Activated CD4-positive, alpha-beta T cell treated with anti-CD3 and anti-CD28 coated beads, Interleukin-2, amount 50 U/mL, for 1 hour (primary cell): ENCODE measurements at places on chromosomes 2 and 18.

DNA sequence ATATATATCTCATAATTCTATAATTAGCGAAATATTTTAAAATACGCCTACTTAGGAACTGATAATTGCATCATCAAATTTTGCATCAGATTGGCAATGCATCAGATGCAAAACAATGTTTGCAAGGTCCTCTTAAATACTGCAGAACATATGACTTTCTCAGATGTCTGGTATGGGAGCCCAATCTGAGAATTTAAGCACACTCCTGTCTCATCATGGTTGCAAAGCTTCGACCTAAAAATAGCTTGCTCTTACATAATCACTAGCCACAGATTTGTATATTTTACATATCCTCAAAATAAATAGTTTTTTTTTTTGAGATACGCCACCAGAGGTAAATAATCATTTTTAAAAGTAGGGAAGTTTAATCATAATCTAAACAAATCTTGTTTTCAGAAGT, 123.2 kb downstream of the CABYR start:
- DNase-seq = no peak

- DNase-seq = no peak
Measured at GRCh38 chr18:40346146-40346545, 1608.9 kb upstream of the PIK3C3 start.

DNA sequence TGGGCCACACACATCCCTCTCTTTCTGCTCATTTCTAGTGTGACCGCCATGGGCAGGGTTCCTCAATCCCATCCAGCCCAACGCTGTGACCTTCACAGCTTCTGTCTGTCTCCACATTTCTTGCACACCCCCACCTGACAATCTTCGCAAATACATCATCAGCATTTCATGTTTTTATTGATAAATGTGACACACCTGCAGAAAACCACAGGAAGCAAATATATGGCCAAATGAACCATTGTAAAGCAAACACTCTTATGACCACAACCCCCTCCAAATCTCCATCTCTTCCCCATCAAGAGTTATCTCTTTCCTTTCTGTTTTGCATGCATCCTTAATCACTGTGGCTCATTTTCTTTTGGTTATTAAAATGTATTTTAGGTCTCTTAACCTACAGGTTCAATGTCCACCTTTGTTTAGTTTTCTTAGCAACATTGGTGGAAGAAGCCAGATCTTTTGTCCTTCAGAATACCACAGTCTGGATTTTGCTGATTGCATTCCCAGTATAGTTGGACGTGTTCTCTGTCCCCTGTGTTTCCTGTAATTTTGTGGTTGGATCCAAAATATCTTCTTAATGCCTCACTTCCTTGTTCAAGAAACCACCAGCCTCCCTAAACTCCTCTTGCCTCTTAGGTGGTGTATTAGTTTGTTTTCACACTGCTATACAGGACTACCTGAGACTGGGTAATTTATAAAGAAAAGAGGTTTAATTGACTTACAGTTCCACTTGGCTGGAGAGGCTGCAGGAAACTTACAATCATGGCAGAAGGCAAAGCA, 9.8 kb upstream of the NCK2 start:
- DNase-seq = no peak

DNA sequence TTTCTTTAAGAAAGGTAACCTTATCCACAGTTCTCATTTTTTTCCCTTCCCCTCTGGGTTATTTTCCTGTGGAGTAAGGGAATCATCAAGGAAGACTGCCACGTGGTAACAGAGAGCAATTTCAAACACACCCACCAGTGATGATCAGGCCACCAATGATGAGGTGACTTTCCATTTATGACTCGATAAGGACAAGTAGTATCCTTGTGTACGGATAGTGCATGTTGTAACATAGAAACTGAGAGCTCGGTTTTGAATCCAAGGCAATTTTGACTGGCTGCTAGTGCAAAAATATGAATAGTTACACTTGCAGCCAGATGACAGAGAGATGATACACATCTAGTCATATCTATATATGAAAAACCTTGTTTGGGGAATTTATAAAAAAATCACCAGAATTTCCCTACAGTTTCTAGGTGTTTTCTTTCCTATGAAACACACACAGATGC, 143.6 kb upstream of the TCF4 start:
- DNase-seq = no peak

DNA sequence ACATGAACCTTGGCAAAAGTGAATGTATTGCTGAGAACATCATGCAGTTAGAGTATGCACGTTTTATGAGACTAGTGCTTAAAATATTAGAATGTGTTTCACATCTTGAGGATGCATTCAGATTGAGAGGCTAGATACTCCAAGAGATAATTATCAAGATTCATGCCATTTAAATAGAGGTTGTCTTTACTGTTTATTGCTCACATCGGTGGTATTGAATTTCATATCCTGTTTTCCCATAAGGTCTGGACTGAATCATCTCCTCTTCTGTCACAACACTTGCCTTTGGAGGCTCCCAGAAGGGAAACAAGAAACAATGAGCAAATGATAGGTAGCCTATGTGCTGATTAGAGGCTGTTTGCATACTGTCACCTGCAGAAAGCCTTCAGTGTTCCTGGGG, 83.8 kb downstream of the CLHC1 start:
- DNase-seq = no peak

DNA sequence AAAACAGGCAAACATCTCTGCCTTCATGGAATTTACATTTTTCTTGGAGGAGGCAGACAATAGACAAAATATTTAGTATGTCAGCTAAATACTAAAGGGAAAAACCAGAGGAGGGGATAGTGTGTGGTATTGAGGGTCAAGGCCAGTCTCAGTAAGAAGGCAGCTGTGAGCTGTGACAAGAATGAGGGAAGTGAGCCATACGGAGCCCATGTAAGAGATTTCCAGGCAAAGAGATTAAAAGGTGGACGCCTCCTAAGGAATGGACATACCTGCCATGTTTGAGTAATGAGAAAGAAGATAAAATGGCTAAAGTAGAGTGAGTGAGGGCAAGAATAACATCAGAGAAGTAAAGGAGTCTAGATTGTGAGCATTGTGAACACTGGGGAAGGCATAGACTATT, 2.2 kb upstream of the SCN2A start:
- DNase-seq = no peak

DNA sequence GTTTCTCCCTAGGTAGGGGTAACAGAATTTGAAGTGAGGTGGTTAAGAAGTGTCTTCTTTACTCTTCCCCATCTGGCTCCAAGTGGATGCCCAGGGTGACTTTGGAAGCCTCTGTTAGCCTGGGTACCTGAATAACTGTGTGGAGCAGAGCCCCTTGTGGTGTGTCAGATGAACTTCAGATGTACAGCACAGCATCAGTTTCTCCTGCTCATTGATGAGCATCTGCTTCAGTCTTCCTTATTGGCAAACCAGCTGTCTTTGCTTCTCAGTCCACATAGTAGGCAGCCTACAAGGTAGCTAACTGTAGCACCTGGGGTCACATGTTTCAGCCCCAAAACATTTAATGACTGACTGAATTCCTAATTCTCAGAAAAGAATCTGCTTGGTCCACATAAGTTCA, 56.2 kb upstream of the ATP8B1 start:
- DNase-seq = no peak

- DNase-seq = no peak
Measured at GRCh38 chr2:96873651-96874096, 3.8 kb upstream of the SEMA4C start.

- no peak for DNase-seq
Measured at GRCh38 chr2:150286730-150287362, 200.6 kb downstream of the RND3 start.

- DNase-seq = no peak
Measured at GRCh38 chr18:24538414-24539264, 78.2 kb downstream of the HRH4 start.
